ENCODE measurements at places on chromosomes 7 and 10.

DNA sequence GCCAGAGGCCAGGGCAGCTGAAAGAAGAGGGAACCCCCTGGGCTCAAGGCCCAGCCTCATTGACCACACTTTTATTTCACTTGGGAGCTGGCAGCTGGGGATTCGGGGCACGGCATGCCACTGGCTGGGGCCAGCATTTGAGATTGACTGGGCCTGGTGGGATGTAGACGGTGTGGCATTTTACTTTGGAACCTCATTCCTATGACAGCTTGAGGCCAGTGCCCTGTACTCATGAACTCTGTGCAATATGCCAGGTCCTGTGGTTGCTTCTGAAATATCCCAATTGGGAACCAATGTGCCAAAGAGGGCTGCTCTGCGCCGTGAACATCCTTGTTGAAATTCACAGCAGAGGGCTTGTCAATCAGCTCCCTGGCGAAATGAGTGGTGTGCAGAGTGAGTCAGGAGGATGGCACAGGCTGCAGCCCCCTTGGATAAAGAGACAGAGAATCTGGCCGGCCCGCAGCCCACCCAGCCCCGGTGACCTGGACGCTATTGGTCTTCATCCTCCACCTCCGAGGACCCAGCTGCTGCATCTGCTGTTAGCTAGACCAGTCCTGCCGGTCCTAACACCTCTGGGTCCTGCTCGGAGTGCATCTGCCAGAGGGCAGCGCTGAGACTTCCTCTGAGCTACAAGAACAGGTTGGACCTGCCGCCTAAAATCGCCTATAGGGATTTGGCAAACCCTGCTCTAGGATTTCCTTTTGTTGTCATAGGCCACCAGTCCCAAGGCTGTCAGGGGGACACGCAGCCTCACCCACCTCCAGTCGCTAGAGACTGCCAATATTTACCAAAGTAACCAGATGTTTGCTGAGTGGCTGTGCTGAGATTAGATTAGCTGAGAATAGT, 58.0 kb downstream of the PRKAG2 start:
- DNase-seq = no peak

DNA sequence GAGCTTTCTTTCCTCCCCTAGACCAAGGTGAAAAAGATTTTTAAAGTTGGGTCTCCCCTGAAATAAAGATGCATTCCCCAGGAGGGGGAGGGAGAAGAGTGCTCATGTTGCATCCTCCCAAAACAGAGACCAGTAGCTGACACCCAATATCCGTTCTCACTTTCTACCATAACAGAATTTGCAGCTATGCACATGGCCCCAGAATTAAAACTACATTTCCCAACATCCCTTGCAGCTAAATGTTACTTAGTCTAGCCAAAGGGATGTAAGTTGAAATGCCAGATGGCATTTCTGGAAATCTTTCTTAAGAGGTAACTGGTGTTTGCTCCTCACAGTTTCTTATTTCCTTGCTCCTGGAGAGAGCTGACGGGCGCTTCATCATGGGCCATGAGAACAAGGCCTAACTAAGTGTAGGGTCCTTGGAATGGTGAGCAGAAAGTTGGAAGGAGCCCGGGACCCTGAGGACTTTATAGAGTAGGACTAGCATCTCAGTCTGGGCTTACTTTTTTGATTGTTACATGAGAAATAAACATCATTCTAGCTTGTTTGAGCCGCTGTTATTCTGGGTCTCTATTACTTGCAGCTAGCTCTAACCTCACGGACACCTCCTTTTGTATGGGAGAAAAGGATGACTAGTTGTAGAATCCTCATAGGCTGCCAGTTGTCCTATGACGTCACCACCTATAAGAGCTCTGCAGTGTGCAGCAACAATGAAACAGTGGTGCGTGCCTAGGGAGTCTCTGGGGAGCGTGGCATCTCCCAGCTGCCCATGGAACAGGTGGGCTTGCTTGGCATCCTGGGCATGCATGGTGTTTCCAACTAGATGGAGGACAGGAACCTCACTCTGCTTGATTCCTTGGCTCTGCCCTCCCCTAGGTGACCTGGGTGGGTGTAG, 46.1 kb upstream of the EXOC6 start:
- no peak for DNase-seq

- no peak for DNase-seq
Observed at GRCh38 chr10:50653758-50654157, 30.0 kb upstream of the SGMS1 start.

DNA sequence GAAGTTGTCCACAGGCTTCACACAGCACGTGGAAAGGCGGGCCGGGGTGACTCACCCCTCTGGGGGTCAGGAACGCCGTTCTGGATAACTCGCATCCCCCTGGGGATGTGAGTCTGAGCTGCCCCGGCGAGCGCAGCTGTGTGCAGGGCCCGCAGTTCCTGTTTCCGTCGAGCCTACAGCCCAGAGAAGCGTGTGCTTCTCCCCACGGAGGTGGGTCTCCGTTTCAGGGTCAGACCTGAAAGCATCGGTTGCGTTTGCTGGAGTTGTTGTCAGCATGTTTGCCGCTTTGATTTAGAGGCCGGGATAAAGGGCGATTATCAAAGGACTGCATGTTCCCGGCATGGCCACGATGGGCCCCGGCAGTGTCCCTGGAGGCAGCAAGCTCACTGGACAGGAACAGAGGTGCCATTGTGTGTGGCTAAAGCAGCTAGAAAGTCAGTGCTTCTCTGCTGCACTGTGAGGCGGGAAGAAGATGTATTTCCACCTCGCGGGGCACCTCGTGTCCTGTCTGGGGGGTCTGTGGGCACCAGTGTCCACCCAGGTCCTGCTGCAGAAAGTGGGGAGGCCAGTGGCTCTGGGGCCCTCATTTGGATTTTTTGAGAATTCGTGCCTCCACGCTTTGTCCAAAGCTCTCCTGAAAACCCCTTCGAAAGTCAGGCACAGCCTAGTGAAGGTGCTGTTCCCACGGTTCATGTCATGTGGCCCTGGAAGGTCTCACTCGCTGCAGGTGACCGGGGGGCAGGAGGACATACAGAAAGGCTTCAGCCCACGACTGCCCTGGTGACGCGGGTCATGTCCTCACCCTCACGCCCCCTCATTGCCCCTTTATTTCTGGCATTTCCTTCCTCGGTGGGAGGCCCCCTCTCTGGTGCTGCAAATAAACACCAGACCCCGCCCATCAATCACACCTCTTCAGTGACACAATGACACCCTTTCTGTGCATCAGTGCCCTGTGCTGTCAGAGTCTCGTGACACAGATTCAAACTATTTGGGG, 27.4 kb upstream of the GDI2 start:
- no peak for DNase-seq

- no peak for DNase-seq
Observed at GRCh38 chr7:48875045-48875916, 49.1 kb upstream of the CDC14C start.

DNA sequence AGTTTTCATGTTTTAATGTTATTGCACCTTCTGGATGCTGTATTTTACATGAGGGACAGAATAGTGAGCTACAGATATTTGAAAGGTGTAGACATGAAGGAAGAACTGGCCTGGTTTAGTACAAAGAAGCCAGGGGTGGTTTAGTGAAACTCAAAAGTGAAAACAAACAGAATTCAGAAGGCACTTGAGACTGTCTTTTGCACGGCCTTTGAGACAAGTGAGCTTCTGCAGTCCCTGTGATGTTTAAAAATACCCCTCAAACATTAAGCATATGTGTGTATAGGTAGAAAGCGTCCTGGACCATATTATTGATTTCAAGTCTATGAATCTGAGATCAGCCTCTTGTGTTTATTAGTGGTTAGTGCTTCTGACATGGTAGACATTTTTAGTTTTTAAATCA, 118.9 kb downstream of the CDK14 start:
- no peak for DNase-seq

GRCh38 chr7:51060536-51060935, 256.1 kb downstream of the COBL start:
- DNase-seq = no peak

DNA sequence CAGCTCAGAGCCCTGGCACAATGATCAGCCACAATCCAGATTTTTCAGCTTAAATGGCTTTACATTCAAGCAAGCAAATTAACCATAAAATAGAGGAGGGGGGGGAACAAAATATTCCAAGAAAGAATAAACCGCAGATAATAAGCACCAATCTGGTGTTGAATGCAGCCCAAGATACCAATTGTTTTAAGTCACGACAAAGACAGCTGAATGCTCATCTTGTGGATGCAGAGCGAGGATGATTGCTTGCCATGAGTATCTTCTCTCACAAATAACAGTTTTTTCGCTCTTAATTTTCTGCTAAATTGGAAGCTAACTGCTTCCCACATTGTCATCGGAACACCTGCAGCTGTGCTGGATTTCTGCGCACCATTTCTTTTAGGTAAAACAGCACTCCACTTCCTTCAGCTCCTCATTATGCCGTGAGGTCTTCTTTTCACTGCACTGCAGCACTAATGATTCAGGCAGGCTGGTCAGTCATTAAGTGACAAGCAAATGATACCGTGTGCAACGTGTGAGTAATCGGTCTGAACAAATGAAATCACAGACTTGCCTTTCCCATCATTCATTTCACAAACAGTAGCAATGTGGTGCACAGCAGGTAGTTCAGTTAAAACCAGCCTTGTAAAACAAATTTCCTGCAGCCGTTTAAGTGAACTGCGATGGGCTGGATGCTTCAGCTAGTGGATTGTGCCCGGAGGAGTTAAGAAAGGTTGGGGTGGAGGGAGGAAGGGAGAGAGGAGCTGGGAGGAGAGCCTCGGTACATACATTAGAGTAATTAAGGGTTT, 106.4 kb upstream of the CDCA7L start:
- no peak for DNase-seq

DNA sequence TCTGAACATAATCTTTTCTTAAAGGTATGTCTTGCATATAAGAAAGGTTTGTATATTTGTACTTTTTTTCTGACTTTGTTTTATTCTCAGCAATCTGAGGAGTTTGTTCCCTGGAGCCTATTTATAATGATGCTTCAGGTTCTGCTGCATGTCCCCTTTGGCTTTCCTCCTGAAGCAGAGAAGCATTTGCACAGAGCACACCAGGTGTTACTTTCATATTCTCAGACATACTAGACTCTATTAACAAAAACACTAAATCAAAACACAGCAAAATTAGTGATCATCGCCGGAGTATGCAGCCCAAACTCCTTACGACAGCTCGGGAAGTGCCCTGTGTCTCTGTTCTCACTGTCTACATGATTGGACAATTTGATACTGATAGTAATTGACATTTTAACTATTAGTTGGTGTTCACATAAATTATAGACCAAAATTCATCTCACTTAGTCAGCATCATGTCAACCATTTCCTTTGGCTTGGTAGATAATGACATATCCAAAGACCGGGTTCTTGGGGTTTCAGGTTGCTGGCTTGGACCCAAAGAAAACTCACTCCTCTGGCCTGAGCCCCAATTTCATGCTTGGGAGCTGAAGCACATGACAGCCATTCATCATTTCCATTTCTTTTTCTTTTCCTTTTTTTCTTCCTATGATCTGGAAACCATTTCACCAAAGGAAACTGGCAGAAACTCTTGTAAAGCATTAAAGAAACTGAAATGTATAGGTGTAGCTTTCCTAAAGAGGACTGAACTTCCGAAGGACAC, 400.1 kb upstream of the NRP1 start:
- DNase-seq = no peak

DNA sequence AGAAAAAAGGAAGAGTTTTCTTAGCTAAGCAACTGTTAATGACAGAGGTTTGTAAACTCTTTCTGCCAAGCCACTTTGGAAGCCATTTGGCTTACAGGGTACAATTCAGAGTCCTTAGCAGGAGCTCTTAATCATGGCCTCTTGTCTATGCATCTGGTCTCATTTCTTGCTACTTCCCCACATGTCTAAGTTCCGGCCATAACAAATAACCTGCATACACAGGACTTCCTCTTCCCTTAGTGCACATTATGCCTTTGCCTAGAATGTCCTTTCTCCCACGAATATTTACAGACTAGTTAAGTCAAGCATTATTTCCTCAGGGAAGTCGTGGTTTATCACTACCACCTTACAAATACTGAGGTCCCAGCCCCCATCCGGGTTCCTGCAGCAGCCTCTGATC, 8.6 kb upstream of the UPF2 start:
- DNase-seq = no peak

DNA sequence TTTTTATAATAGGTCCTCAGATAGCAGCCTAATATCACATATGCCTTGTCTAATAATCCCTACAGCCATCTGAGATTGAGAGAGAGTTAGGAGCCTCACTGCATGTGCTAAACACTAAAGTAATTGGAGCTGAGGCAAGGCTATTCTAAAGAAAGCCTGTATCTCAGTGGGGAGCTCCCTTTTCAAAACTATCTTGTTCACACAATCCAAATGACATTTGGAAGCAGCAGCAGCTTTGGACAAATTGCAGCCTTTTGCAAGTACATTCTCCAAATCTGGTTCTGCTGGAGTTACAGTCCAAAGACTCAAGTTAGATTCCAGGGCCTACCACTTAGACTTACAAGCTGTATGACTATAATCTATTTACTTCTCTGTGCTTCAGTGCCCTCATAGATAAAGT, 104.5 kb downstream of the MACC1 start:
- no peak for DNase-seq

DNA sequence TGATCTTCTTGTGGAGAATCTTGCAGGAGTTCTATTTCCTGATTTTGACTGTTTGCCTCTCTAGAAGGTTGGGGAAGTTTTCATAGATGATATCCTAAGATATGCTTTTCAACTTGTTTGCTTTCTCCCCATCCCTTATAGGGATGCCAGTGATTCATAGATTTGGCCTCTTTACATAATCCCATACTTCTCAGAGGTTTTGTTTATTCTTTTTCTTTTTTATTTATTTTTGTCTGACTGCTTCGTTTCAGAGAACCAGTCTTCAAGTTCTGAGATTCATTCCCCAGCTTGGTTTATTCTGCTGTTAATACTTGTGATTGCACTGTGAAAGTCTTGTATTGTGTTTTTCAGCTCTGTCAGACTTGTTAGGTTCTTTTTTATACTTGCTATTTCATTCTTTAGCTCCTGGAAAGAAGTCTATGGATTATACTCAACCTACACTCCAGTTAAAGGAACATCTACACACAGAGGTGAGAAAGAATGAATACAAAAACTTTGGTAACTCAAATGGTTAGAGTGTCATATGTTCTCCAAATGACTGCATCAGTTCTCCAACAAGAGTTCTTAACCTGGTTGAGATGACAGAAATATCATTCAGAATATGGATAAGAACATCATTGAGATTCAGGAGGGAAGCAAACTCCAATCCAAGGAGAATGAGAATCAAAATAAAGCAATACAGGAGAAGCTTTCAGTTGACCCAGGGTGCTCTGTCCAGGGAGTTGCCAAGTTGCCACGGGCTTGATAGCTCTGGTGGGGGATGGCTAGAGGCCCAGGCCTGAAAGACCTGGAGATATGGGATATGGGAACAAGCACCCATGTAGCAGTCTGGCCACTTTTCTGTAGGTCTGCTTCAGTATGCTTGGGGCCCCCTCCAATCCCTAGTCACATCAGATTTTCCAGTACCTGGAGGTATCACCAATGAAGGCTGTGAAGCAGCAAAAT, 150.3 kb downstream of the AHR start:
- DNase-seq = no peak

- DNase-seq = no peak
Observed at GRCh38 chr7:28793381-28794085, 164.6 kb downstream of the TRIL start.

GRCh38 chr7:41103331-41103730, 599.6 kb downstream of the INHBA start:
- DNase-seq = no peak

- no peak for DNase-seq
Observed at GRCh38 chr7:9507290-9507689, 1073.9 kb downstream of the NXPH1 start.

All from T-cell (primary cell).